Endothelial cell (in vitro differentiated cells): ENCODE measurements at places on chromosomes 7 and 10. TPM values are rescaled to one million over a fixed set of nuclear protein-coding genes. Genes with fewer than 3 reads are reported as not detected.

- no peak for DNase-seq
These were observed 2.8 kb upstream of the DEPP1 start for GRCh38 chr10:44981172-44982113.

TMEM130 gene
- total RNA-seq, result not detected

CYP2C18 gene
- not detected for total RNA-seq

DNA sequence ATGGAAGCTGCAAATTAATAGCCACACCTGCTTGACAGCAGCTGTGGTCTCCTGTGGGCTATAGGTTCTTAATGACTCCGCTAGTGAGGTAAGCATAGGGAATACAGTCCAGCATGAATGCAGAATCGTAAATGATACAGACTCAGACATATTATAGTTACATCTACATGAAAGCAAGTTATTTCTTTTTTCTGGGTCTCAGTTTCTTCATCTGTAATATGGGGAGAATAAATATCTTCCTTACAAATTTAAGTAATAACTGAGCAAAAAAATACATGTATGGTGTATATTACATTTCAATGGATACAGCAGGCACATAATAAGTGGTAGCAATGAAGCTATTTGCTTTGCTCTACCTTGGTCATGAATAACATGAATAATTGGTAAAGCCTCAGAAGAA, 245.9 kb upstream of the RHOBTB1 start:
- no peak for DNase-seq

GRCh38 chr7:55018361-55019190, at the start of gene EGFR:
TSS of gene EGFR (plus strand) at chr7:55019017. CDS start at chr7:55019278, 261 bp downstream.
- peak; percentile 56 for DNase-seq

NEUROG3 gene
- total RNA-seq, result not detected

SFTPD gene
- 0.31 TPM for total RNA-seq

GRCh38 chr10:127089446-127089845, 106.9 kb downstream of the INSYN2A start:
- DNase-seq, result no peak

GRCh38 chr10:74589851-74590250, 236.5 kb upstream of the KAT6B start:
- no peak for DNase-seq

DNA sequence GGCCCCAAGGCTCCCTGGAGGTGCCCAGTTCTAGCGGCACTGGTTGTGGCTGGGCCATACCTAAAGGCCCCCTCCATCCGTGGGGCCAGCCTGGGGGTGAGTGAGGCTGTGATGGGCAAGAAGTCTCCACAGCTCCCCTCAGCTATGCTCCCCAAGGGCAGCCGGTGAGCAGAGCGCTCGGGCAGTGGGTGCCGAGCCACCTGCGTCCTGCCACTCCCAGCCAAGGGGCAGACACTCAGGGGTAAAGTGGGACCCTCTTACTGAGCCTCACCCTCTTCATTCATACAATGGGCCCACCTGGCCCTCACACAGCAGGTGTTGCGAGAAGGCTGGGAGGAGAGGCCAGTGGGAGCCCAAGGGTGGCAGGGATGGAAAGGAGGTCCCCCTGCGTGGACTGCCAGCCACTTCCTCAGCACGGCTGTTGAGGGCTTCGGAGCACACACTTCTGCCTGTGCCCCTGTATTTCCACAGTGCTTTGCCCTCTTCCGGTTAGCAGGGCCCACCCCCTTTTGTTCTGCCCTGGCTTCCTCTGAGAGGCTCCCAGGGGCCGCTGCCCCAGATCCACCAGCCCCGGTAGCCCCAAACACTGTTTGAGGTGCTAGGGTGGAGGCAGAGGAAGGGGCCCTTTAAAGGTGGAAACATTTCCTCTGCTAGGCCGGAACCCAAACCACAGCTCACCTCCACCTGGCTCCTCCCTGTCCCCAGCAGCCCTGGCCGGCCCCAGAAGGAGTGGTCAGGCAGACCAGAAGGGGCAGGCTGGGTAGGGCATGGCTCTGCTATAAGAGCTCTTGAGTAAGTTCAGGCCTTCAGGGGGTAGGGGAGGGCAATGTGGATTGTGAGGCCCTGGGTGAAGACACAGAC, 16.4 kb upstream of the C10orf105 start:
- no peak for DNase-seq

- DNase-seq, result no peak
These were observed 397.5 kb downstream of the CDC14C start for GRCh38 chr7:49321843-49322242.

- no peak for DNase-seq
These were observed 21.0 kb upstream of the FIS1 start for GRCh38 chr7:101265622-101266516.

VWDE gene
- total RNA-seq, result 3.2 TPM

GRCh38 chr7:101517304-101517703, 111.8 kb downstream of the MYL10 start:
- no peak for DNase-seq

DNA sequence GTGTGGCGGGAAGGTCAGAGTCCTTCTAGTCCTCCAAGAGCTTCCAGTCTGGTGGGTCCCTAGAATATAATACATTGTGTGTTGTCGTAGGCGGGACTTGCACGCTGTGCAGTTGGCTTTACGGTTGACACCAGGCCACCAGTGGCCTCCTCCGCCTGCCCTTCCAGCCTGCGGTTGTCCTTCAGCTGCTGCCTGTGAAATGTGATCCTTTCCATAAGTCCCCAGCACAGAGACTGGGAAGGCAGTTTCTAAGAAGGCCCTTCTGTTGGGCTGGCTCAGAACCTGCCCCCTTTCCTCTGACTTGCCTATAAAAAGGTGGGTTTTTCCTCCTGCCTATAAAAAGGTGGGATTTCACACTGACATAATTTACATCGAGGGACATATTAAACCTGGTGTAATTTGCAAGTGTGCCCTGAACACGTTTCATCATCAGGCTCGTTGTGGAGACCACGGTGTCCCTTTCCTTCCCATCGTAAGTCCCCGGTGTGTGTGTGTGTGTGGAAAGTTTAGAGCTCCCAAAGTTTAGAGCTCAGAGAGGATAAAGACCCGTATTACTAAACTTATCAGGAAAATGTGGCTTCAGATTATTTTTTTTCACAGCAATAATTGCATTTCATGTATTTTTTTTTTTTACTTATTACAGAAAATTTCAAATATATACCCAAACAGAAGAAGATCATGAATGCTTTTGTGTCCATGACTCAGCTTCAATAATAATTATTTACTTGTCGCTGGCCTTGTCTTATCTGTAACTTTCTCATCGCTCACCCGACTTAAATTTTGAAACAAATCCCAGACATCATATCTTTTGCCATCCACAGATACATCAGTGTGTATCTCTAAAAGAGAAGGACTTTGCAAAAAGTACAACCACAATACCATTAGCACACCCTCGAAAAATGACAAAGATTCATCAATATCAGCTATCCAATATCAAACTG, 45.1 kb downstream of the CUX1 start:
- no peak for DNase-seq

GRCh38 chr10:103493916-103494877, 692 bp downstream of the NEURL1 start:
- DNase-seq, result no peak

STEAP1 gene
- total RNA-seq, result 1.0 TPM

DNA sequence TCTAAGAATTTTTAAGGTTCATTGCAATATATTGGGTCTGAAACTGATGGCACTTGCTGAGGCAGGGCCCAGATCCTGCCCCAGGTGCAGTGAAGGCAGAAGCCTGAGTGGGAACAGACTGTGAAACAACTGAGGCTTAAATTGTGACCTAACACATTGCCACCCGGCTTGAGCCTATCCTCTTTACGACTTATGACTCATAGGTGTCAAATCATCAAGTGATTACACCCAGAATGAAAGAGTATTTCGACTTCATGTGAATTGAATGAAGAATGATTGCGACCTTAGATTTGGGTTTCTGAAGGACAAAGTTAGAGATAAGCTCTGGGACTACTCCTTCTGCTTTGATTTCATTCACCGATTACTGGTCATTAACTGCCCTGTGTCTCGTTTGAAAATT, 200.9 kb downstream of the CREB5 start:
- DNase-seq, result no peak
